ENCODE measurements at places on chromosomes 12 and 14.
A peak's percentile ranks its signal among the peaks of the same experiment; 100 is the strongest.

- DNase-seq: no peak
Measured at GRCh38 chr12:100027671-100028070, 42.9 kb upstream of the ANKS1B start.

DNA sequence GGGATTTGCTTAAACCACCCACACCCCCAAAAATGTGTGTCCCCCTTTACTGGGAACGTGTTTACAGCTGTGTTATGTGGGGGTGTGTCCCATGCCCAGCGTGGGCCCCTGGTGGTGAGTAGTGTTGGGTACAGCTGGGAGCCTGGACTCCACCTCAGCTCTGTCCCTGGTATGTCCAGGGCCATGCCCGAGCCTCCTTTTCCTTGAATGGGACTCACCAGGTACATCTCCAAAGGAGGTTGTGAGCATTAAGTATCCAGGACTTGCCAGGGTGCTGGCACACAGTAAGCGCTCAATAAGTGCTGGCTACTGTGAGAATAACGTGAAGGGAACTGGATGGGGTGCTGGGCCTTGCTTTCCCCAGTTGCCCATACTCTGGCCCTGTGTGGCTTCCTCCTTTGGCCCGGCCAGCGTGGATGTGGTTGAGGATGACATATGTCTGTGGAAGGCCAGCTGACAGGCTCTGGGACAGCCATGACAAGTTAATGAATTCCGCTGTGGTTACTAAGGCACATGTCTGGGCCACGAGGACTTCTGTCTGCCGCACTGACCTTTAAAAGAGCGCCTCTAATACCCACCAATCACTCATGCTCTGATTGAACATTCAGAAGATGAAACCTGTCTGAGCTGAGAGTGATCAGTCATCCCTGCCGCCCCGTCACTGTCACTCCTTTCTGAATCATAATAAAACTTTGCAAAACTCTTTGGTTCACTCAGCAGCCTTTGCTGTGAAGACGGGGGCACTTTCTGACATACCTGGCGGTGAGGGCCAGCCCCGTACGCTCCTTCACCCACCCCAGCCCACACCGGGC lies 74.7 kb downstream of the DIO3 start:
- DNase-seq: no peak

DNA sequence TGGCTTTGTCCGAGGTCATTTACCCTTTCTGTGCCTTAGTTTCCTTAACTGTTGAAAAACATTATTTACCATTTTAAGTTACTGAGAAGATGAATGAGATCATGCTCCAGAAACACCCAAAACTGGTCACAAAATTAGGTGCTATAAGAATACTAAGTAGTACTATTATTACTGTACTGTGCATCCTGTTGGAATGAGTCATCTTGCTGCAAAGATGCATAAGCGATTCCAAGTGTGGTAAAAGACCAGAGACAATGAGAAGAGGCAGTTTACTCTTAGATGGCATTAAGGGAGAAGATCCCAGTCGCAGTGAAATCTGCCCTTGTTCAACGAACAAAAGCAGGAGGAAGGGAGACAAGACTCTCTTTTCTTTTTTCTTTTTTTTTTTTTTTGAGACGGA lies 4.2 kb upstream of the PLEKHA5 start:
- no peak for DNase-seq

- no peak for DNase-seq
Measured at GRCh38 chr12:76687981-76688380, 75.9 kb upstream of the ZDHHC17 start.

GRCh38 chr12:105858981-105859710 lies 279.6 kb downstream of the NUAK1 start:
- DNase-seq: no peak

DNA sequence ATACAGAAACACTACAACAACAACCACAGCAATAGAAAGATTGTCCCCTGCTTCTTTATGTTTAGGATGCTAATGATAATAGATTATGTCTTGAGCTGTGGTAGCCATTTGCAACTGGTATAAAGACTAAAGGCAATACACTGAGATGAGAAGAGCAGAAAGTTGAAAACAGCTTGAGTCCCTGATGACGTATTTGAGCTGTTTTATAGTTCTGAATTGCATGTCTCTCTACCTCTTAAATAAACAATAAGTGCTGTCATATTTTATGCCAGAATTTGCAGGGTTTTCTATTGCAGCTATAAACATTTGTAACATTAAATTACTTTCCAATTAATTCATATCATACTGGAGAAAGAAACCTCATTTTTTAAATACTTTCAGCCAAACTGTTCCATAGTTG lies 1242.0 kb downstream of the LRFN5 start:
- no peak for DNase-seq

- no peak for DNase-seq
Measured at GRCh38 chr12:133105620-133106019, 24.5 kb downstream of the ZNF891 start.

DNA sequence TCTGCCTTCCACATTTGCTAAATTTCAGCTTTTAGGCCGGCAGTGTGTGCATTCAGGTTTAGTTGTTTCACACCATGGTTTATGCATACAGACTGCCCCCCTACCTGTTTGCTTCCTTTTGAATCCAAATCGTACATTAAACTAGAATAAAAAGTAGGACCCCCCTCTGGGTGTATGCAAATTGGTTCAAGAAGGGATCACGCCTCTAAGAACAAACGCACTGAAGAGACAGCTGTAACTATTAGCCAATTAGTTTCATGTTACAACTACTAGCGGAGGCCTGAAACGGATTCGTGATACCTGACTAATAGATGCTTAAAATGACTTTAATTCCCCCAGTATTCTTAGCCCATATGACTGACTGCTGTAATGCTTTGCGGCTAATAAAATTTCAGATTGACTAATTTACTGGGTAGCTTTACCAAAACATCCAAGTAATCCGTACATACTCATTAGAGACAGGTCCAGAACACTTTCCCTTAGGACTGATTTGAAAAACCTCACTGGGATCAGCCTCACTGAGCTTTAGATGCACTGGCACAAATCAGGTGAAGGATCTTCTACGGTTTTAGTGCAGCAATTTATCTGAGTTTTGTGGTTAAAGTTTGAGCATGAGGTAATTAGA lies 411.8 kb downstream of the NPAS3 start:
- DNase-seq: no peak

- peak; percentile 79 for DNase-seq
Measured at GRCh38 chr12:23950210-23950774, 822 bp upstream of the SOX5 start.

GRCh38 chr14:100783630-100784370 lies 42.1 kb upstream of the MEG3 start:
- DNase-seq: peak; percentile 45

- no peak for DNase-seq
Measured at GRCh38 chr14:51516706-51517395, 134.9 kb upstream of the FRMD6 start.

DNA sequence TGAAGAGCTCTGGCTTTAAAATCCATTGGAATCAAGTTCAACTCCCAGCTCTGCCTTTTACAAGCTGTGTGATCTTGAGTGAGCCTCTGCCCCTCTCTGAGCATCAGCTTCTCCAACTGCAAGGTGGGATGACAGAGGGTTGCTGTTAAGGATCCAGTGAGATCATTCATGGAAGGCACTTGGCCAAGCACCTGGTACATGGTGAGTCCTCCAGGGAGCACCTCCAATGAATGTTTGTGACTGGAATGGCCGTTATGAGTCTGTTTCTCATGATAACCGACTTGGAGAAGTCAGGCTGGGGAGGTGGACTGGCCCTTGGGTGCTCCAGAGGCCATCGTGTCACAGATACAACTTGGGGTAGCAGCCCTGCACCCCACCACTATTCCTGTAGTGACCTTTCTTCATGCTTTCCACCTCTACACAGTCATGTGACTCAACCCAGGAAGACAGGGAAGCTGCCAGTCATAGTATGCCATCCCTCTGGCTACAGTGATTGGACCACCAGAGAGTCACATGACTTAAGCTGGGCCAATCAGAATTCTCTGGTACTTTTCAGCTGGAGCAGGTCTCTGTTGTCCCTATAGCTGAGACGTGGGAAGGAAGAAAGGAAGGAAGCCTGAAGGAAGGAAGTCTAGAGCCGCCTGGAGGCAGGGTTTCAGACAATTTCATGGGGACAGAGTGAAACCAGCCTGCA lies 146.5 kb upstream of the MYL2 start:
- DNase-seq: no peak

- no peak for DNase-seq
Measured at GRCh38 chr14:103071544-103072251, 12.3 kb upstream of the LBHD2 start.

DNA sequence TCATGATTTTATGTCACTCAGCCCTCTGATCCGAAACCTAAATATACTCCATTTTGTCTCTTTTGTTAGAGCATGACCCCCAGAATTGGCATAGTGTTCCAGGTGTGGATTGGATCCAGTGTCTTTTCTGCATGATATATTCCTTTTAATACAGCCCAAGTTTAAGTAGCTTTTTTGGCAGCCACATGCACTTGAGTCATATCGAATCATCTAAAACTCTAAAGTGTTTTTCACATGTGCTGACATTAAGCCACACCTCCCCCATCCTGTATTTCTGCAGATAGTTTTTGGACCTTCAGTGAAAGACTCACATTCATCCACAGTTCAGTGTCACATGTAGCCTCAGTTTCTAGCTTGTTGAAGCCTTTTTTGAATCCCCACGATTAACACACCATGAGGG lies 30.6 kb downstream of the BORCS5 start:
- DNase-seq: no peak

Measured in islet precursor cell (in vitro differentiated cells).